ENCODE measurements at places on chromosomes 16 and 17.

DNA sequence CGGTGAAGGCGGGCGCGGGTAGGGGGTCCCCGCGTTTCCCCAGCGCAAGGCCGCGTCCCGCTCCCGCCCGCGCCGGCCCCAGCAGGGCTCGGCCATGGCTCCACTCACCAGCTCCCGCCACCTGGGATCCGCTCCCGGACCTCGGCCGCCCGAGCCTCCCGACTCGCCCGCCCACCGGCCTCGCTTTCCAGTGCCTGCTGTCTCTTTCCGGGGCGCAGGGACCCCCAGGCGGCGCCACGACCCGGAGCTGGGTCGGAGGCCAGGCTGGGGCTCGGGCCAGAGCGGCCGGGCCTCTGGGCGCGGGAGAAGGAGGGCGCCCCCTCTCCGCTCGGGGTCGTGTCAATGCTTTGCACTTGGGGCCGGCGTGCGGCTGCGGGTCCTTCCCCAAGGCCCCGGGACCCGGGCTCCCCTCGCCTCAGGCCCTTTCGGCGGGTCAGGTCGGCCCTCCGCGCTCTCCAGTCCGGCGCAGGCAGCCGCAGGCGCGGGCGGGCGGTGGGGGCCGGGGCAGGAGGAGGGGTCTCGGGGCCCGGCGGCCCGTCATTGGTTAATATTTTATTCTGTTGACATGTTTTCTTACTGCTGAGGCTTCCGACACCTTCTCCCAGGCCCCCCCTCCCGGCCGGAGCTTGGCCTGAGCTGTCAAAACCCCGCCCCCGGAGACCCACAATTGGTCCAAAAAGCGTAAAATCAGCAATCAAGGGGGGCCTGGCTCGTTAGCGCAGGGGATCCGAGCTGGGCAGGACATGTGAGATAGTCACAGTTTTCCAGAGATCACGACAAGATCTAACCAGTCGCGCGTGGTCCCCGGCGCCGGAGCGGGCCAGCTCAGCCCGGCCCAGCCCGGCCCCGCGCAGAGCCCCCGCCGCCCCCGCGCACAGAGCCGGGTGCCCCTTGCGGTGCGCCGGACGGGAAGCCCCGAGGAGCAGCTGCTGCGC lies at the start of gene TBX2:
TBX2 (plus strand) TSS at position 713 of the 935 bp plus-strand sequence. CDS start 334 bp downstream, outside the sequence.
- DNase-seq = peak; percentile 99

- no peak for DNase-seq
Observed at GRCh38 chr16:23509441-23509754, 896 bp downstream of the GGA2 start.

DNA sequence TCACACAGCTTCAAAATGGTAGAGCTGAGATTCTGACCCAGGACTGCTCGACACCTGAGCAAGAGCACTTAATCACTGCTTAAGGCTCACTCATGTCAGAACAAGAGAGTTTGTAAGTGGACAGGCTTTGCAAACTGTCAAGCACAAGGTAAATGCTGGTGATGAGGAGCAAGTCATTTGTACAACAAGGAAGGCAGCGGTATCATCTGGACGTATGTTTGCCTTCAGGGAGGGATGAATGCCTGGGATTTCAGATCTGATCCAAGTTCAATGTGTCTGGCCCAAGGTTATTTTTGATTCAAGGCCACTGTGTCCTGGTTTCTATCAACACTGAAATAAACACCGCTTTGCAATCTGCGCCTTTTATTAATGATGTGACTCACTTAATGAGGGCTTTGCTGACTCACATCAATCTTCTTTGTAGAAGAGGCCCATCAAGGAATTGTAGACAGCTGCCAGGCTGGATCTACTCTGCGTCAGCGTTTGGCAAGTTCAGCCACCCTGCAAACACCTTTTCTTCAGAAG lies 174.4 kb upstream of the HS3ST3A1 start:
- no peak for DNase-seq

DNA sequence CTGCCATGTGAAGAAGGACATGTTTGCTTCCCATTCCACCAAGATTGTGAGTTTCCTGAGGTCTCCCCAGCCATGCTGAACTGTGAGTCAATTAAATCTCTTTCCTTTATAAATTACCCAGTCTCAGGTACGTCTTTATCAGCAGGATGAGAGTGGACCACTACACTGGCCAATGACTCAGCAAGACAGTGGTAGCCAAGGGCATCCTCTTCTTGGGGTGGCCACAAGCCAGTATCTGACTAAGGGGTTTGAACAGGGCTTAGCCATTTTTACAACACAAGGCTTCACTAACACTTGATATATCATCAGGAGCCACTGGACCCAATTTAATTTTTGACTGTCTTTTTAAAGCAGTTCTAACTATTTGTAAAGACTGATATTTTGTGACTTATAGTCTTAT lies 21.1 kb upstream of the KRT24 start:
- no peak for DNase-seq

GRCh38 chr16:30659507-30660423 lies 1.5 kb downstream of the FBRS start:
- DNase-seq = no peak

GRCh38 chr16:86558355-86559193 lies 3.5 kb upstream of the MTHFSD start:
- DNase-seq = no peak

DNA sequence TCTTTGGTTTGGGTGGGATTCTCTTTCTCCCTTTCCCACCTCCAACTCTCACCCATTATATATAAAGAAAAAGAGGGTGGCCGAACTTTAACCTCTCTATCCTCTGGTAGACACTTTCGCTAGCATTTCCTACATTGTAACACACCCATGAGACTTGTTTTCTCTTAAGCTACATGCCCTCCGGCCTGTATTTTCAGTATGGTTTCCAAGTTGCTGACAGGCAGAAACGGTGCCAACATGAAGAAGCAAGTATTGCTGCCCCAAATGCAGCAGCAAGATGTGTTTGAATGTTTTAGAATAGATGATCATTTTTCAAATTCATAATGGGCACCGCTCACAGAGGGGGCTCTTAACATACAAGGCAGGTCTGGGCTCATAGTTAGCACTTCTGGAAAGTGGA lies 18.7 kb upstream of the CYB5B start:
- no peak for DNase-seq

GRCh38 chr17:31163091-31163781 lies 68.5 kb downstream of the NF1 start:
- DNase-seq = no peak

- DNase-seq = no peak
Observed at GRCh38 chr17:1007310-1008007, 10.5 kb downstream of the TIMM22 start.

GRCh38 chr17:21089933-21090901 lies 36.5 kb upstream of the DHRS7B start:
- DNase-seq = no peak

DNA sequence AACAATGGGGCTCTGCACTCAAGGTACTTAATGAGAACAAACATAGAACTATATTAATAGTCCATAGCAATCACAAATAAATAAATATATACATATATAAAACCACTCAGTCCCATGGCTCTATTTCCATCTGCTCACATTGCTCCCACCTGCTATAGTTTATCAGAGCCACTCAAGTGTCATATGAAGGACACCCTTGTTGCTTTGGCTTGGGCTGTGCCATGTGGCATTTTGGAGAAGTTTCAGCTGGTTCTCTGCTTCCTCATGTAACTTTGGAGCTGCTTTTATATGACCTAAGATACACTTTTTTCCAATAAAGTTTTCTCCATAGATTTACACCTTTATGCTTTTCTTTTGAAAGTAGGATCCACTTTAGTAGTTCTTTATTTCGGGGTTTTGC lies 126.4 kb downstream of the KCNJ2 start:
- no peak for DNase-seq
